SJCRH30 (cell line): ENCODE measurements at places on chromosomes 2 and 18. TPM values are rescaled to one million over a fixed set of nuclear protein-coding genes. Genes with fewer than 3 reads are reported as not detected.

DNA sequence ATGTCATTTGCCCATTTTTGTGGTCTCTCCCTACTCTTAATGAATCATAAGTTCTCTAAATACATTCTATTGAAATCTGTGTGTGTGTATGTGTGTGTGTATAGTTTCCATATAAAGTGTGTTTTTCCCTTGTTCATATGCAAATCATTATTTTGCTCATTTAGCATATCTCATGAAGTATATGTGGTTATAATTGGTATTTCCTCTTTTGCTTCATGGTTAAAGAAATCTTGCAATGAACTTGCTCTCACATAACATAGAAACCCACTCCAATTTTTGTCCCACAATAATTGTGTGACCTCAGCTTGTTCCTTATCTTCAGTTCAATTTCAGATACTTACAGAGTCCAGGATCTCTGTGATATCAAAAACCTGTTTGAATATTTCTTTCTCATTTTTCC lies 1.2 kb downstream of the CPO start:
- no peak for DNase-seq

GRCh38 chr2:101962309-101962708 lies 29.5 kb upstream of the IL1R2 start:
- DNase-seq = no peak

GRCh38 chr2:25259737-25260124 lies 82.0 kb downstream of the DNMT3A start:
- no peak for DNase-seq

GRCh38 chr2:233692648-233693047 lies at the start of gene UGT1A6:
TSS of gene UGT1A6 (plus strand) at chr2:233692890. CDS start at chr2:233693005, 115 bp downstream.
- no peak for DNase-seq

DNA sequence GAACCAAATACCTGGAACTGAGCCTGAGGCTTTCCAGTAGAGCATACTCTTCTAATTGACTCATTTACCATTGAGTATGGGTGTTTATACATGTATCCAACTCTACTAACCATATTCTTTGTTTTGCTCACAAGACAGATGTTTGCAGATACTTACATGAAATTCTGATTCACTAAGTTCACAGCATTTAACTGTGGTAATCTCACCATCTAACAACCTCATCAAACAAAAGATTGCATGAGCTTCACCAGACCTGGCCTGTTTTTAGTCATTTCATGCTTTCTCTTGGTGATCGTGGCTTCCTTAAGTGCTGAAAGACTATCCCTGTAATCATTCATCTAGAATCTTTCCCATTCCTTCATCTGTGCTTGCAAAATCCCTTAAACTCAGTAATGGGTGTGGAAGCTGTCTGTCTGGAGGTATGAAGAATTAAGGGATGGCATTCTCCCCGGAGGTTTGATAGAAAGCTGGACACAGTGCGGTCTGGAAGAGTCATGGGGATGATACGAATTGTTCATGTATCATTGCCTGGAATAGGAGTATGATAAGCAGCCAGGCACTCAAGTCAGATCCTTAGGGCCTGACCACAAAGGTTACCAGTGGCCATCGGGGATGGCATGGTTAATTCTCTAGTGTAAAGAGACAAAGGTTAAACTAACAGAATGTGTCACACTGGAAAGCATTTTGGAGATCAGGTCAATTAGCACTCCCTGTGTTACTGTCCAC lies 42.0 kb upstream of the IL1R1 start:
- DNase-seq = no peak

DNA sequence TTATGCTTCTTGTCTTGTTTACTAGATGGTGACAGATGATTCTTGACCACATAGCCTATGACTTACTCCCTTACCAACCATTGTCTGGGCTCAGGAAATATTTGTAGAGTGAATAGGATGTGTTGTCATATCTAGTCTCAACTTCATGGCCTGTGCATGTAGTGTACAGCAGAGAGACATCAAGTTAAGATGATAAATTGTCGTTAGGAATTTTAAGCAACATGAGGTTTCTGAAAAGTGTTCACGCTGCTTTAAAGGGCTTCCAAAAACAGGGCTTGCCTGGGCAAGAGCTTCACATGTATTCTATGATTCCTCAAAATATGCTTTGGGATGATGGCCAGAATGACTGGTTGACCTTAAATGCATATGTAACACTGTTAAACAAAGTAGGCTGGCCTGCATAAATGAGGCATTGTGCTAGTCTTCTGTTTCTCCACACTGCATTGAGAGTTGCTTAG lies 424.0 kb downstream of the RND3 start:
- DNase-seq = no peak

DNA sequence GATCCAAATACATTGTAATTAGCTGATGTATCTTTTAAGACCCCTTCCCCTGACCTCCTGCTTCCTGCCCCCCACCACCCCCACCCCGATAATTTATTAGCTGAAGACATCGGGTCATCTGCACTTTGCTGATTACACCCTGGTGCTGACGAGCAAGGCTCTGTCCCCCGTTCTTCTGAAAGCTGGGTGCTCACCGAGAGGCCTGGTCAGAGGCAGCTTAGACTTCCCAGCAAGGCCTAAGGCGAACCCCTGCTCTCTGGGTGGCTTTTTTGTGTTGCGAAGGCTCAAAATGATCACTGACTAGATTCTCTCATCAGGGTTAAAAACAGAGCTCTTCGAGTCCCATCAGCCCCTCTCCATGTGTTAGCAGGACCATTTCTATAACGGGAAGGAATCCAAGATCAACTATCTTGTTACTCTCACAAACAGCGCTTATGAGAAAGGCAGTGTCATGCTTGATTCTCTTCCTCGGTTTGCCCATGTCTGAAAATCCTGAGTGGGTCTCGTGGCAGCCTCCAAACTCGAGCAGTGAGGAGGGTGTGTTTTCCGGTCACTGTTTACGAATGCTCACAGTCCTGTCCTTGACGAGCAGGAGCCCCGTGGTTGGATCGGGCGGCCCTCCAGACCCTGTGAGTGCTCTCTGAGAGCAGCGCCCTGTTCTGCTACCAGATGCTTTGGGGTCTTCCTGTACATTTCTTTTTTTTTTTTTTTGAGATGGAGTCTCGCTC lies 201.6 kb downstream of the HDAC4 start:
- DNase-seq = no peak

GRCh38 chr2:119126650-119127049 lies 31.9 kb downstream of the C1QL2 start:
- peak; percentile 36 for DNase-seq

DNA sequence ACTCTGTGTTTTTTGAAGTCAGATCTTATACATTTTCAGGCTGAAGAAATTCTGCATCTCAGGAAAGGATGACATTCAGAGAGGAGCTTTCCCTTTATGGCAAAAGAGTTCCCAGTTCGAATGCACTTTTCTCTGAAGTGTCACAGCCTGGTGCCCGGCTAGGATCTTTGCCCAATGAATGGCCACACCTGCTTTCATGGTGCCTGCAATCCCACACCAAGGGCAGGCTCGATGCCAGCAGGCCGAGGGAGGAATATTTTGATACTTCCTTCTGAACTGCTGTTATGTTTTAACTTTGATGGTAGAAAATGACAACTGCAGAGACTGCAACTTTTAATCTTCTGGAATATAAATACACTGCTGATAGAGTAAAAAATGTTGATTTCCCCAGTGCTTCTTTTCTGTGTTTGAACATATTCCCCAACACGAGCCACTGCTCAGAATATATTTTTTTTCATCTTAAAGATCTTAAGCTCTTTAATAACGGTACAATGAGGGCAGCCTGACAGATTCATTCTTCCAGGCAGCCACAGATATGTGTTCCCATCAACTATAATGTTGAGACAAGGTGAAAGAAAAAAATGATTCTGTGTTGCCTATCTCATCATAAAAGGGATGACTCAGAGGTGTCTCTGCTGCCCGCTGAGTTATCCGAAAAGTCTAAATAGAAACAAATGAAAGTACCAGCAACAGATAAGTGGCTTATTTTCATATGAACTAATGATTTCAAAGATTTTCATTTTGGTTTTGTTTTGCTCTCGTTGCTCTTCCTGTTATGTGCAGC lies 848.5 kb downstream of the DCDC2C start:
- peak; percentile 41 for DNase-seq

DNA sequence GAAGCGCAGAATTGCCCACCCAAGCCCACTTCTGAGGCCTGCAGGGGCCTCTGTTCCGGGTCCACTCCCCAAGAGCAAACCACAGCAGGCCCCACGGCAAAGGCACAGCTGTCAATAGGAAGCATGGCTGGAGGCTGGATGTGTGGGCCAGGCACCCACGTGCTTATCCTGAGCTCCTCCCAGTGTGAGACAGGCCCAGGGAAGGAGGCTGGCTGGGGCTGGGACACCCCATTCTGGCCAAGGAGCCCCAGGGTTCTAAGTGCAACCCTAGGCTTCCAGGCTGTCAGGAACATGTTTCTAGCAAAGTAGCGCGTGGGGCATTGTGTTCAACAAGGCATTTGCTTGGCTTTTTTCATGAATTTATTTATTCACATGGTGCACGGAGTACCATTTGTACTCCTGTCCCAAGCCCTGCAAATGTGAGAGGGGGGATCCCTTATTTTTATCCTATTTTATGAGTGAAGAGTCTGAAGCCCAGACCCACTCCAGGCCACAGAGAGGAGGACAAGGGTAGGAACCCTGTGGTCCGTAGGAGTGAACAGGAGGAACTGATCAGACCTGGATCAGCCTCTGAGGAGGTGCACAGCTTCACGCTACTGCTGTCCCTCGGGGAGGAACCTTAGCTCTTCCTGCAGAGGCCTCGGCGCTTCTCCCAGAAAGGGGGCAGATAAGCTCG lies 6.1 kb upstream of the RAB17 start:
- peak; percentile 65 for DNase-seq

- DNase-seq = no peak
Measured at GRCh38 chr2:146986161-146986560, 858.7 kb upstream of the ACVR2A start.

DNA sequence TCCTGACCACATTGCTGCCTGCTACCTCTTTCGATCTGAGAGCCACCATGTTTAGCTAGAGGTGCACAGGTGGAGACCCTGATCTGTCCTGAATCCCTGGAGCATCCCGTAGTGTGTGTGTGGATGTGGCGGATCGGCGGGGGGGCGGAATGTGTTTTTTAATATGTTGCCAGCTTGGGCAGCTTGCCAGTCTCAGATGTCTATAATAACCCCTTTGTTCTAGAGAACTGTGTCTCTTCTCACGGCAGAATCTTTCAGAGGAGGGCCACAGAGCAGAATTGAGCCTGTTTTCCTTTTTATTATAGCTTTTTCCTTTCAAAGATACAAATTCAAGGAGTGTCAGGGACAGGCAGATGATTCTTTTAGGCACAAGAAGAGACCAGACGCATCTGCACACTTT lies 934.1 kb upstream of the KLHL29 start:
- peak; percentile 44 for DNase-seq

DNA sequence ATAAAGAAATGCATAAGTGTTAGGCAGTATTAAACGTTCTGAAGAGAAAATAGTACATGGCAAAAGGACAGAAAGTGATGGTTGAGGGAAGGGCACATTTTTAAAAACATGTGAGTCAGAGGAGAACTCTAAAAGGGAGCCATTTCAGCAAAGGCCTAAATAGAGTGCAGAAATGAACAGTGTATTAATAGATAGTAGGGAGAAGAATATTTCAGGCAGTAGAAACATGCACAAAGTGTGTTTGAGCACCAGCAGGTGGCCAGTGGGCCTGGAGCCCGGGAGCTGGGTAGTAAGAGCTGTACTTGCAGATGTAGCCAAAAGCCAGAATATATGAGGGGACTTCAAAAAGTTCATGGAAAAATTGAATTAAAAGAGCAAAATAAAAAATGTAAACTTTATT lies 288.1 kb upstream of the FIGN start:
- DNase-seq = no peak

- DNase-seq = no peak
Measured at GRCh38 chr18:64936671-64937070, 787.8 kb upstream of the LINC00305 start.

- no peak for DNase-seq
Measured at GRCh38 chr18:26157326-26157725, 23.7 kb downstream of the PSMA8 start.

DNA sequence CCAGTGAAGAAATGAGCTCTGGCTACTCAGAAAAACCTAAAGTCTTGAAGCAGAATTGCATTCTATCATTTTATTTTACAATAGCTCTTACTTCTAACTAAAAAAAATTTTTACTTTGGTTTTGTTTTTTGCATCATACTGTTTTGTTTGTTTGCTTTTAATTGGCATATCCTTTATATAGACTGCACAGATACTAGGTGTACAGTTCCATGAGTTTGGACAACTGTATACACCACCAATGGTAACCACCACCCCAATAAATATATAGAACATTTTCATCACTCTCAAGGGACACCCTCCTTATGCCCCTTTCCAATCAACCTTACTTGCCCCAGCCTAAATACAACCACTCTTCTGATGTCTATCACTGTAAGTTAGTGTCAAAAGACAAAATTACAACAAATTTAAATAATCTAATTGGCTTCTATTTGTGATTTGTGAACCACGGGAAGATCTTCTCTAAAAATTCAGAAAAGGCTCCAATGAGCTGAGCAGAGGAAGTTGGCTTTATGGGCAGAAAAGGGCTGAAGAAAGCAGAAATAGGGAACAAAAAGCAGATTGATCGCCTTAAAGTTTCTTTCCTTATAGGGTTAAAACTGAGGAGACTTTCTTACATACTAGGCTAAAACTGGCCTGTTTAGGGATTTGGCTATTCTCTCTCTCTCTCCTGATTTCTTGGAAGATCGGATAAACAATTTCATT lies 22.2 kb upstream of the SOS1 start:
- DNase-seq = no peak

GRCh38 chr2:34012715-34013302 lies 413.7 kb upstream of the FAM98A start:
- DNase-seq = peak; percentile 83

DNA sequence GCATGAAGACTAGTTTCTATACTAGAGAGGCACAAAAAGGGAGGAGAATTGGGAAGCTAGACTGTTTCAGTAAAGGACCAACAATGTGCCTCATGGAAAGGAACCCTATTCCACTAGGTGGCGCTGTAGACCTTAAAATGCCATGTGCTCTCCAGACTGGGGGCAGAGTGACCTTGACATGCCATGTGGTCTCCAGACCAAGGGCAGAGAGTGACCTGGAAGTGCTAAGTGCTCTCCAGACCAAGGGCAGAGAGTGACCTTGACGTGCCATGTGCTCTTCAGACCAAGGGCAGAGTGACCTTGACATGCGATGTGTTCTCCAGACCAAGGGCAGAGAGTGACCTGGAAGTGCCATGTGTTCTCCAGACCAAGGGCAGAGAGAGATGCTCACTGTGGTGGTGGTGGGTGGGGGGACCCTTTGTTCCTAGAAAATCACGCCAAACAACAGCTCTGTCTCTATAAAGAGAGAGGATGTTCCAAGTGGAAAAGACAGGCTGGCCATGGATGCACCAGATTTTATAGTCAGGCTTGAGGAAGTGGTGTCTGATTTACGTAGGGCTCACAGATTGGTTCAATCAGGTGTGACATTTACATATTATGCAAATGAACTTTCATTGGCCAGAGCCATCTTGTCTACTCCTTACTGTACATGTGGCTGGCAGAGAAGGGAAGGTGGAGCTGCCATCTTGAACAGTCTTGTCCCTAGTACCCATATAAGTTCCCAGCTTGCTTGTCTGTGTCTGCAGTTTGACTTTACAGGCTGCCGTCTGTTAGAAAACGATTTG lies 344.0 kb upstream of the DDX18 start:
- peak; percentile 46 for DNase-seq

- no peak for DNase-seq
Measured at GRCh38 chr2:224780106-224780505, 63.9 kb upstream of the CCDC195 start.

- no peak for DNase-seq
Measured at GRCh38 chr2:136750065-136750464, 15.3 kb upstream of the THSD7B start.

The WDR7 gene
- 9.8 and 13.0 TPM in 2 replicates for total RNA-seq

The INPP5D gene
- total RNA-seq = 0.47 and 0.68 TPM in 2 replicates

The ACMSD gene
- not detected in 2 replicates for total RNA-seq

The NR4A2 gene
- 0.46 and 0.51 TPM in 2 replicates for total RNA-seq

The FEV gene
- total RNA-seq = not detected in 2 replicates

The ZSWIM2 gene
- not detected in 2 replicates for total RNA-seq

The WDR35 gene
- 16.7 and 18.6 TPM in 2 replicates for total RNA-seq

The SRD5A2 gene
- 0.02 TPM in 1 of 2 replicates, not detected in the other for total RNA-seq
